ENCODE measurements at places on chromosomes 1 and 21.

- peak; percentile 81 for DNase-seq
Observed at GRCh38 chr1:1318131-1318652, 6.3 kb downstream of the INTS11 start.

DNA sequence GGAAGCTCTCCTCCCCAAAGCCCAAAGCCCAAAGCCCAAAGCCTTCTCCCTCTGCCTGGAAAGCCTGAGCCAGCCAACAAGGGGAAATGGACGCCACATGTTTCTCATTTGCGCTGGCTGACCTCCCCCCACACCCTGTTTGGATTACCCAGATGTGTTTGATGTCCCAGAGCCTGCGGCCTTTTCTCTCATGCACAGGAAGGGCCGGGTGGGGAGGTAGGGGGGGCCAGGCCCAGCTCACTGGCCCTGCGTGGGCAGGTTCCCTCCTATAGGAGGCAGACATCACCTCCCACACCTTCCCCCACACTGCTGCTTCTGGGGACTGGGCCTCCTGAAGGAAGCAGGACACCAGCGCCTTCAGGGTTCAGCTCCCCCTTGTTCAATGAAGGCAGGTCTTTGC is 116.3 kb downstream of the NAV1 start:
- no peak for DNase-seq

DNA sequence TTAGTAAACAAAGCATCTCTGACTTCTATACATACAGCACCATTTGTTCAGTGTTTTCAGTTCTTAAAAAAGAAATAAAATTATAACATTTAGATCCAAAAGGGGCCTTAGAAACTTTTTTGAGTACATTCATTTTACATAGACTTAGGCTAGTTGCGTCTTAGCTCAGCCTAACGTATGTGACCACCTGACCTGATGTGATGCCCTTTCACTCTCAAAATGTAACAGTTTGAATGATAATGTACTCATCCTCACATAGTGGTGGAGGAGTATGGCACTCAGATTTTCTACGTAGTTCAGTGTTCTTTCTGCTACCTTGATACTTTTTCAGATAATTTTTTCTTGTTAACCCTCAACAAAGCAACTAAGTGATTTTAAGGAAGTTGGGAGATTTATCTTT is 43.4 kb downstream of the RPRD2 start:
- DNase-seq = no peak

DNA sequence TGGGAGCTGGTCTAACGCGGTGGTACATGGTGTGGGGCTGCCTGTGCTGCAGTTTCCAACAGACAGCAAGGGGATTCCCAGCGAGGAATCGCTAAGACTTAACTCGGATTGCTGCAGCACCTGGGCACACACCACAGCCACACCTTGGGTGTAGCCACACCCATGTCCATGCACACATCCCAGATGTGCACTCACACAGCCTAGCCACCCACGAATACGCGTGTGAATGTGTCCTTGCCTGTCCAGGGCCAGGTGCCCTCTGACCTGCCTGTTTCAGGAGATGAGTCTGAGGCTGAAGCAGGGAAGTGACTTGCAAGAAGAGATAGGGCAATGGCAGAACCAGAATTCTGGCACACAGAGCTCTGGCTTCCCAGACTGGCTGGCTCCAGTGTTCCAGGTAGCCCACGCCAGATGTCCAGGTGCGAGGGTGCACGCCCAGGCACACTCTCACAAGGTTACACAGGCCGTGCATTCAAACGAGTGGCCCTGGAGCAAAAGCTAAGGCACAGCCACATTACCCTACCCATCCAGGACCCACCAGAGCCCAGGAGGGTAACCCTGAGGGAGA is 272.7 kb downstream of the TRABD2B start:
- DNase-seq = no peak

DNA sequence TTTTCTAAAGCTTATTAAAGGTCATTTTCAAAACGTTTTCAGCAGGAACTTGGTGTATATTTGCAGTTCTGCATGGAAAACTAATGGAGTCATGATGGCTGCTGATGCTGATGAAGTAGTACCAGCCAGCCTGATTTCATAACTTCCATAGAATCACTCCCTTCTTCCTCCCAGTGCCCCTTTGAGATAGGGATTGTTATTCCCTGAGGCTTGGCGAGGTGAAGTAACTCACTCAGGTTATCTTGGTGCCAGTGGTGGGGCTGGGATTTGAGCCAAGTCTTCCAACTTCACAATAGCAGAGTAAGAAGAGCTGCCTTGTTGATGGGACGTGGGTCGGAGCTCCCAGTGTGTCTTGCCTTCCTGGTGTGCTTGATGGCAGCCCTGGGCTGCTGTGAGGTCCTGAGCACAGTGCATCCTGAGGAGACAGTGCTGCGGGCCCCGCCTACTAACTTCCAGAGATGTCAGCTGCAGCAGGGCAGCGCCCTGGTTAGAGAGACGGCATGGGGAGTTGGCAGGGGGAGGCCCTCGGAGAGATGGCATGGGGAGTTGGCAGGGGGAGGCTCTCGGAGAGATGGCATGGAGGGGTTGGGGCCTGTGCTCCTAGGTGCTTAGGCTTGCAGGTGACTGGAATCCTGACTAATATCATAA is 92.6 kb downstream of the PCBP3 start:
- DNase-seq = no peak

DNA sequence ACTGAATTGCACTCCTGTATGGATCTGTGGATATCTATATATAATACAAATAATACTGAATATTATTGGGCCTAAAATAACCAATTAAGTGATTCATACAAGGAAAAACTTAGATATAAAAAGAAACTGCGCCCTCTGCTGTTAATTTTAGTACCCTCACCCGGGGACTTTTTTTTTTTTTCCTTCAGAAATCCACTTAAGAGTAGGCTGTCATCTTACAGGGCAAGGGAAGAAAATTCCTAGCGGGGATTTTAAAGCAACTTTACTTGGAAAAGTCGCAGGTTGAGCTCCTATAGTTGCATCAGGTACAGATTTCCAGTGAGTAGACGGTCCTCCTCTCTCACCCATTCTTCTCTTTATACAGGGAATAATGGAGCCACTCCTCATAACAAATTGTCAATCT is 1.3 kb downstream of the NTNG1 start:
- peak; percentile 75 for DNase-seq

- no peak for DNase-seq
Observed at GRCh38 chr1:1066403-1067283, 7.5 kb downstream of the RNF223 start.

- no peak for DNase-seq
Observed at GRCh38 chr1:52973841-52974240, 46.8 kb downstream of the SCP2 start.

- DNase-seq = peak; percentile 56
Observed at GRCh38 chr1:183318433-183318832, 99.7 kb downstream of the NMNAT2 start.

- no peak for DNase-seq
Observed at GRCh38 chr1:189269011-189269410, 1208.7 kb downstream of the BRINP3 start.

- DNase-seq = no peak
Observed at GRCh38 chr1:86183810-86184209, 27.2 kb upstream of the COL24A1 start.

GRCh38 chr21:27953340-27954045 is 986.6 kb upstream of the ADAMTS5 start:
- DNase-seq = no peak

DNA sequence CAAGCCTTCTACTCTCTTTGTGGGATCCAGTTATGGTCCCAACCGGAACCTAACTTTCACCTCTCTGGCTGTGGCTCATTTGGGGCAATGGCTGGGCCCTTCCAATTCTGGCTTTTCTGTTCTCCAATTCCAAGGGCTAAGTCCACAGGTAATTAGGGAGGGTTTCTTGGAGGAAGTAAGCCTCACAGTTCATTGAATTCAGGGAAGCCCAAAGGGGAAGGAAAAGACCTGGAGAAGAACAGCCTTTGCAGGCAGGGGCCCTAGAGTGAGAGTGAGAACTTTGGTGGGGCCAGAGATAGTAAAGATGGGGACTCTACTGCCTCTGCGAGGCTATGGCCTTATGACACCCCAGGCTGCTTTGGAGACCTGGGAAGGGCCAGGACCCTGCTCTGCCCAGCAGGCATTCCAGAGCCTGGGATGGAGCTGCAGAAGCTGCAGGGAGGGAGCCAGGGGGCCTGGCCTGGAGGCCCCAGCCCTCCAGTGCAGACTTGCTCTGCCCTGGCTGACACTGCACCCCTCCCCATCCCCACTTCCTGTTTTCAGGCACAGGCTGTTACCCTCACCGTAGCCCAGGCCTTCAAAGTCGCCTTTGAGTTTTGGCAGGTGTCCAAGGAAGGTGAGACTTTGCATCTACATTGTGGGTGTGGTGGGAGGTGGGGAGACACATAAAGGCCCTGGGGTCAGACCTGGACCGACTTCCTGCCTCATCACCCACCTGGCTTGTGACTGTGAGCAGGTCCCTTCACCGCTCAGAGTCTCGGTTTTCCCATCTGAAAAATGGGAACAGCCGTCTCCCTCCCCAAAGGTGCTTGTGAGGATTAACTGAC is 18.9 kb downstream of the LDLRAP1 start:
- no peak for DNase-seq

GRCh38 chr21:28922368-28922767 is 70.3 kb downstream of the LTN1 start:
- no peak for DNase-seq

GRCh38 chr1:26317612-26318337 is at the start of gene CD52:
CD52 (plus strand) TSS chr1:26317958; CDS start chr1:26318018, 60 bp downstream.
- DNase-seq = no peak

DNA sequence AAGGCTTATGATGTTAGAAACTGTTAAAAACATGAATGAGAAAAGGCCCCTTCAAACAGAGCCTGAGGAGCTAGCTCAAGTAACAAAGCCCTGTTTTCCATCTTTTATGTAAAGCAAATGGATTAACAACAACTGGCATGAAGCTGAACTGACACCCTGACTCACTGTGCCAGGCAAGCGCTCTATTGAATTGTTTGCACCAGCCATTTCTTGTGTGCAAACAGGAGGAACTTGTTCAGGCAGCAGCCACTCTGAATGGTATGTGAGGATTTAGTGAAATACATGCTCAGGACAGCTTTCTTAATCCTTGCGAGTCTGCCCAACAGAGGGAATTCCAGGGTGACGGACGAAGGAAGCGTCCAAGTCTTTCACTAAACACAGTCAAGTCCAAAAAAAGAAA is 291.1 kb upstream of the ADGRL2 start:
- DNase-seq = no peak

GRCh38 chr1:39105061-39105840 is 79.1 kb downstream of the NDUFS5 start:
- no peak for DNase-seq

GRCh38 chr1:161364332-161364731 is 3.3 kb downstream of the CFAP126 start:
- no peak for DNase-seq

- DNase-seq = no peak
Observed at GRCh38 chr1:184771190-184771691, 16.6 kb upstream of the EDEM3 start.

DNA sequence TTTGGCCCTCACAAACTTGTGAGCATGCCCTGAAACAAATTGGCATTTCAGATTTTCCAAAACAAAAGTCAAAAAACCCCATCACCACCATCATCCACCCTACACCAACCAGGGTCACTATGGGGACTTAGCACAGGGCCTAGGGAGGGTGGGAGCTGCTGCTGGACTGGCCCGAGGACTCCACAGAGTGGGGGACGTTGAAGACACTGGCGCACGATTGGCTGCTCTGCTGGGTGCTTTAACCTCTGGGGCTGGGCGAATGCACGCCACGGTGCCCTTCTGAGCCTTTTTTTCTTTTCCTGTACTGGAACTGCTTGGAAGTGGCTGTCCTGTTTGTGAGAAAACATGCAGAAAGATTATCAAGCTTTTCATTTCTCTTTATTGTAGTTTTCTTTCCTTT is 92.8 kb downstream of the CD247 start:
- DNase-seq = no peak

- no peak for DNase-seq
Observed at GRCh38 chr21:42424914-42425541, 21.3 kb downstream of the UBASH3A start.

DNA sequence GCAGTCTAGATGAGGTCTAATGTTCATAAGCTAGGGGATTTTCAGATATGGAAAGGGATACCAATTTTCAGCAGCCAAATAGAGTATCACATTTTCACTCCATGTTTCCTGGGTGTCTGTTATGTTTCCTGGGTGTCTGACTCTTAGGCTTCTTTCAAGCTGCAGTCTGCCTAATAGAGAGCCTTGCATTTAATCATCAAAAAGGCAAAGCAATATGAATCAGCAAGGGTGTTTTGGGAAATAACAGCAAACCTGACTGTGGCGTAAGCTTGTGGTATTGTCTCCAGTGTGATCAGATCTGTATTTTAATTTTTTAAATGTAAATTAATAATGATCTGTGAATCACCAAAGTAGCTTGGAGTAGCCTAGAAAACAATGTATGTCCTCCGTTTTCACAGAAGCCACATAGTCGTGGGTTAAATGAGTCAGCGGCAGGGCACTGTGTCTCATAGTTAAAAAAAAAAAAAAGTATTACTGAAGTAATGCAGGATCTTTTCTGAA is 10.4 kb downstream of the LGALS8 start:
- DNase-seq = peak; percentile 55

- no peak for DNase-seq
Observed at GRCh38 chr1:35506960-35507912, 50.0 kb downstream of the KIAA0319L start.

- DNase-seq = no peak
Observed at GRCh38 chr1:32116531-32116930, 8.7 kb downstream of the KPNA6 start.

Data from HS-5 (cell line).